Head of caudate nucleus (tissue), 42 donors: ENCODE measurements at places on chromosomes 2 and 18.

GRCh38 chr2:201403880-201404279, 46.7 kb upstream of the FLACC1 start:
- no peak for DNase-seq

GRCh38 chr2:168687314-168687713, 115.1 kb upstream of the NOSTRIN start:
- no peak for DNase-seq

DNA sequence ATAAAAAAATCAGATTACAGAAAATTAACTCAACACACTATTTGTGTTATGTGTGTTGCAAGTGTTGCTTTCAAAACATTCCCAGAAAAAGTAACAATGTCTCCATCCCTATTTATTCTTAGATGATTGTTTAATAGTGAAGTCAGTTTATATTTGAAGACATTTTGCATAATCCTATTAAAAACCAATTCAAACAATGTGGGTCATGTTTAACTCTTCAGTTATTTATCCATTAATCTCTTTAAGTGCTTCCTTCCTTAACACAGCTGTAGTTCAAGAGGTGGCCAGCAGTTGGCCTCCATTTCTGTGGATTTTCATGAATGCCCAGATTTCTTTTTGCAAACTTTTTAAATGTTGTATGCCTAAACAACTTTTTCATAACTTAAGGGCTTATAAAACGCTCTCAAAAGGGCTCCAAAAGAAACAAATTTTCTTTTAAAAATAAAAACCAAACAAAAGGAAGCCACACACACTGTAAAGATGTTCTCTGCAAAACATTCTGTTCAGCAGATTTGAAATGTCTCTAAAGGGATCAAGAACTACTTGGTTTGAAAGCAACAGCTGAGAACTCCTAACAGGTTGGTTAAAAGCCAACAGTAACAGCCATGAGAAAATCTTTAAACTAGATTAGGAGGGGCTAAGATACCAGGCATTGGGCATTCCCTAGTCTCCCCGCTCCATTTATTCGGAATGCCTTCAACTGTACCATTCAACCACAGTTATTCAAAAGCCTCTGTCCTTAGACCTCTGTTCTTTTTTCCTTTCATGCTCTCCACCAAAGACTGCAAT, 71.5 kb downstream of the THADA start:
- DNase-seq = no peak

GRCh38 chr2:46642218-46642617, 162.9 kb downstream of the TMEM247 start:
- DNase-seq = no peak

DNA sequence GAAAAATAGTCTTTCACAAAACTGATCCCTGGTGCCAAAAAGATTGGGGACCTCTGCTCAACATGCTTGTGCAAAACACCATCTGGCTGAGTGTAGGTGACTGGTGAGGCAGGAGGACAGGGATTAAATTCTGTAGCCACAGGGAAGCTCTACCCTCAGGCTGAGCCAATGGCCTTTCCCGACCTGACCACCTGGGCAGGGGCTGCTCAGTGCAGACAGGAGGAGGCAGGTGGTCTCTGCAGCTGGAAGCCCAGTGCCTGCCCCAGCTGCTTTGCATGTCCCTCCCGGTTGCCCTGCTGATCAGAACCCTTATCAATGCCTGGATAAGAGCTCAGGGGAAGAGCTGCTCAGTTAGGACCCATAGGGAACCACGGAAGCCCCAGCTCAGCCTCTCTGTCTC, 235.3 kb downstream of the ANKRD36 start:
- DNase-seq = no peak

GRCh38 chr18:45541421-45541820, 73.9 kb upstream of the SLC14A2 start:
- no peak for DNase-seq

GRCh38 chr2:22798386-22798785, 586.6 kb upstream of the KLHL29 start:
- no peak for DNase-seq

GRCh38 chr18:10388373-10388772, 66.1 kb upstream of the APCDD1 start:
- no peak for DNase-seq

DNA sequence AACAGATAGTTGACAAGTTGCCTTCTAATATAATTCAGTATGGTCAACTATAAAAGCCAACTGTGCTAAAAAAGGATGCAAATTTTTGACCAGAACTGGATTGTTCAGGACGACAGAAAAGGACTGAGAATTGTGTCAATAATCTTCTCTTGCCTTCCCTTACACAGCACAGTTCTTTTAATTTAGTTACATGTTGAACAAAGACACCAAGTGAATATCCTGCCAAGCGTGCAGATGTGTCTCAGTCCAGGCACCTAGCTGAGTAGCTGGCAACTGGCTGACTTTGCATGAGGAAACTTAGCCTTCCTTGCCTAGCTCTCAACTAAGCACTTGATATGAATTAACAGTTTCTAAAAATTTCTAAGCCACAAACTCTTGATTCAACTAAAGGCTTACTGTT, 801.4 kb downstream of the BCL11A start:
- DNase-seq = no peak

GRCh38 chr18:29879763-29880162, 1162.8 kb downstream of the DSC3 start:
- DNase-seq = no peak

GRCh38 chr2:125224188-125224587, 1199.1 kb downstream of the CNTNAP5 start:
- no peak for DNase-seq

- DNase-seq = peak; percentile 98
Measured at GRCh38 chr2:231464576-231465540, 574 bp upstream of the NCL start.

- peak; percentile 70 for DNase-seq
Measured at GRCh38 chr2:45736757-45737704, 85.6 kb downstream of the PRKCE start.

DNA sequence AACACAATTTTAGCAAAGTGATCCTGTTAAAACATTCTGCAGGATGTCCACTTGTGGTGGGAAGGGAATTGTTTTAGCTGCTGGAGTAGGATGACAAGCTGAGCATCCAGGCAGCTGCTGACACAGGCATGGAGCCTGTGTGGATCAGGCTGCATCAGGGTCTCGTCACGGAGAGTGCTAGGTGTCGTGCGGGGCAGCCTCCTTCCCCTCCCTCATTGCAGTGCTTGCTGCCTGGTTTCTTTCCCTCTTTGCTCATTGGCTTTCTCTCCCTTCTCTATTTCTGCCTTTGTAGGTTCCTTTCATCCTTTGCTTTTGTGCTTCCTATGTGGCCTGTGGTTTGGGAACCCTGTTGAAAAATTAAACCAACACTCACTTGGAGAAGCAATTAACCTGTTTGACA, 172.9 kb downstream of the TPGS2 start:
- DNase-seq = no peak

DNA sequence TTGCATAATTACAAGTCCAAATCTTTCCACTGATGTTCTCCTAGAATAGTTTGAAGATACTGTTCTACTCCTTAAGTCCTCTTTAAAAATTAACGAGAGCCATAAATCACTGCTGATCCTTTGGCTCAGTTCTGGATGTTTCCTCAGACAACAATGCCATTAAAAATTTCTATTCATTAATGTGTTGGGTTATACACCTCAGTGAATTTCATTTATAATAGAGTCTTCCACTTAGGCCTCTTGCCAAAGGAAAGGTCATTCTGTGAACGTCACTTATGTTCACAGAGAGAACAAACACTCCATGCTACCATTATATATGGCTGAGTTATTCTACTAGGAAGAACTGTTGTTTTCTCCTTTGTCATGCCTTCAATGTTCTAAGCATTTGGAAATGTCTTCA, 1472.3 kb upstream of the CELF4 start:
- no peak for DNase-seq

DNA sequence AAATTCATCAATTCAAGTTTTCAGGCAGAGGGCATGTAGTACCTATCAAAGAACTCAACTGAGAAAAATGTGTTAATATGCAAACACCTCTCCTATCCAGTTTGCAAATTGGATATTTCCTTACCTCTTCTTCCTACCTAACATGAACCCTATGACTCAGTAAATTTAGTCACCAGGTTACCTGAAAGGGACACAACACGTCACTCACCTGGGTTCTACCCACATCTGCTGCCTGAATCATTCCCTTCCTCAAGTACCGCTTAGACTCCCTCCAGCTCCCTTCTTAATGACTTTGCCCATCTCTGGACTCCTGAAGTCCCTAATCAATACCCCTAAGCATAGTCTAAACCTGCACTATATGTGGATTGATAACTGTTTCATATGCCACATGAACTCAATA, 10.4 kb downstream of the ANKRD44 start:
- no peak for DNase-seq

- DNase-seq = no peak
Measured at GRCh38 chr2:174516501-174517378, 29.9 kb upstream of the GPR155 start.

DNA sequence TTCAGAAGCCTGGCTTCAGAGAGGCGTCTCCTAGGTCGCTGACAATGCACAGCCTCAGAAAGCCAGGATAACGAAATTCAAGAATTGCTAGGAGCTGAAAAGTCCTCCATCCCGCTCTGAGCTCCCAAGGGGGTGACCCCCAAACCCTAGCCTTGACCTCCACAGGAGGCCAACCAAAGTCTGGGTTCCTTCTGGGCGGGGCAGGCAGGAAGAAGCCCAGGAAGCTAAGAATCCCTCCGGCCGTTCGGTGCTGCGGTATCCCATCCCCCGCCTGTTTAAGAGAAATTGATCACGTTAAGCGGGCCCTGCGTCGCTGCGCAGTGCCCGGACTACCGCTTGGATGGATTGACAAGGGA, 2.5 kb upstream of the OSR1 start:
- no peak for DNase-seq

DNA sequence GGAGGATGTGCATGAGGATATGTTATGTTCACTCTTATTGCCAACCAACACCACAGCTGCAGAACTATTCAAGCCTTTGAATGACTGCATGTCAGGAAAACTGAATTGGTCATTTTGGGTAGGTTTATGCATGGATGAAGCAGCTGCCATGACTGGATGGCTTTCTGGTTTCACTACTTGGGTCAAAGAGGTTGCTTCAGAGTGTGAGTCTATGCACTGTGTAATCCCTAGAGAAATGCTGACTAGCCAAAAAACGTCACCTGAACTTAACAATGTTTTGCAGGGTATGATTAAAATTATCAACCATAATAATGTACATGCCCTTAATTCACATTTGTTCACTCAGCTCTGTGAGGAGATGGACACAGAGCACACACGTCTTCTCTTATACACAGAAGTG, 206.7 kb upstream of the RBBP8 start:
- DNase-seq = no peak

- no peak for DNase-seq
Measured at GRCh38 chr18:43078478-43079092, 36.9 kb downstream of the RIT2 start.

GRCh38 chr18:72674710-72675109, 130.6 kb upstream of the CBLN2 start:
- no peak for DNase-seq

DNA sequence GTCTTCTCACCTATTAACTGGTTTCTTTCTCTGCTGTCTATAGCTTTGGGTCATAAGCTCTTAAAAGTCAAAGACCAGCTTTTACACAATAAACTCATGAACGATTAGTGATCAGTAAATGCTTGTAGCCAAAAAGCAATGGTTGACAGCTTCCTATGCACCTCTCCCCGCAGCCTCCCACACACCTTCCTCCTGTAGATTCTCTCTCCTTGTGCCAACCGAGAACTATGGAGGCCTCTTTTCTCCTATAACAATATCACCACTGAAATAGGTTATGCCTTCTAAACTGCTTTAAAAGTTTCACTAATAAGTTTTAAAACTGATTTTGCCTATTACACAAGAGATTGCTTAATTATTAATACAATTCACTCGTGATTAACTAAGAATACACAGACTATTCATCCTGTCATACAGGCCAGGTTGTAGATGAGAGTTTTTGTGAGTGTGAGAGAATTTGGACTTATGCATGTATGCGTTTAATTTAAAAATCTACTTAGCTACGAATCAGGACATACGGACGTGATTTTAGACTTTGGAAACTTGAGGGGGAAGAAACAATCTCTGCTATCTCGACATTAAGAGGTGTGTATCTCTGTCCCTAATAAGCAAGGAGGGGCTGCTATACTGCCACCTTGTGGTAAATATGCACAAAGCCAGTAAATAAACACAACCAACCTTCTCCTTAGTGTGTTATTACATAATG, 229.1 kb upstream of the RBBP8 start:
- DNase-seq = no peak

DNA sequence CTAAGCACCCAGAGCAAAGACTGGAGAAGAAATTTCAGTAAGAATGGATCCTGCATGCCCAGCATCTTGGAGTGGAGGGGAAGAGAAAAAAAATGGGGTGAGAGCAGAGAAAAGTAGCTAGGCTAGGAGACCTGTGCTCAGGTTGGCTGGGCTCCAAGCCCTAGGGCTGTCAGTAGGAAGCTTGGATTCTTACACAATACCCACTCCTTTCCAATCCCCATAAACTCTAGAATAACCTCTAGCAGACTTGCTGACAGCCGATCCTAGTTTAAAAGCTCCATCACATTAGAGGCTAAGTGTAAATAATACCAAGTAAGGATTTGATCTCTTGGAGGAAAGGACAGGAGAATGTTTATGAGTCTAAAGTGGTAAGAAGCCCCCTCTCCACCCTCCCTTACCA, 46.2 kb upstream of the NABP1 start:
- no peak for DNase-seq
